ENCODE measurements at places on chromosomes 4 and X.

GRCh38 chr4:71709961-71710360 is 73.9 kb downstream of the GC start:
- no peak for DNase-seq

DNA sequence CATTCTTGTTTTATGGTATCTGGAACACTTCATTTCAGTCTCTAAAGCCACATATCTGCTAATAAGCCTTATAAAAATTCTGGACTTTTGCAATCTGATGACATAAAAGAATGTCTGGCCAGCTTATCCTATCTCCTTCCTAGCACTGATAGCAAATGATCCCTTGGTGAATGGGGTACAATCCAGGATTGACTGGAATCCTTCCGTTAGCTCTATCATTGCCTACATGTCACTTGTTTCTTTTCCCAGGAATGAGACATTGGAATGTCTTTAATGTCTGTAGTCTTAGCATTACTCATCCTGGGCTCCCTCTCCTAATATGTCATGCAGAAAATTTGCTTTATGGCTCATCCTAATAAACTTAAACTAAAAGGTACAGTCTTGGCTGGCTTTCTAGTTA is 14.8 kb upstream of the PABPC4L start:
- peak; percentile 90 for DNase-seq

DNA sequence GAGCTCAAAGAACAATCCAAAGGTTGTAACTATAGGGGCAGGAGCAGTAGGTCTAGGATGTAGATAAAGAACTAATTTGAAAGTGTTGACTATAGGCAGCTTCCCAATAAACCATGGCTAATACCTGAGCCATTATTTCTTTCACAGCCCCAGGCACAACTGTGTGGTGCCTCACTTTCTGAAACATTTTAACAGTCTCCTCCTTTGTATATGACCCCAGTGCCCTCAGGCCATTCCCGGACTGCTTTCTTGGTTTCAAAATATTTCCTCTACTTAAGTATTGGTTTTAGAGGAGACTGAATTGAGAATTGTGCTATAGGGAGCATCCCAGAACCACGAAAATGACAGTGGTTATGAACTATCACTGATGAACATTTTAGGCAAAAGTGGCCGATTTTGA is 728.7 kb downstream of the IL1RAPL1 start:
- DNase-seq, result no peak

DNA sequence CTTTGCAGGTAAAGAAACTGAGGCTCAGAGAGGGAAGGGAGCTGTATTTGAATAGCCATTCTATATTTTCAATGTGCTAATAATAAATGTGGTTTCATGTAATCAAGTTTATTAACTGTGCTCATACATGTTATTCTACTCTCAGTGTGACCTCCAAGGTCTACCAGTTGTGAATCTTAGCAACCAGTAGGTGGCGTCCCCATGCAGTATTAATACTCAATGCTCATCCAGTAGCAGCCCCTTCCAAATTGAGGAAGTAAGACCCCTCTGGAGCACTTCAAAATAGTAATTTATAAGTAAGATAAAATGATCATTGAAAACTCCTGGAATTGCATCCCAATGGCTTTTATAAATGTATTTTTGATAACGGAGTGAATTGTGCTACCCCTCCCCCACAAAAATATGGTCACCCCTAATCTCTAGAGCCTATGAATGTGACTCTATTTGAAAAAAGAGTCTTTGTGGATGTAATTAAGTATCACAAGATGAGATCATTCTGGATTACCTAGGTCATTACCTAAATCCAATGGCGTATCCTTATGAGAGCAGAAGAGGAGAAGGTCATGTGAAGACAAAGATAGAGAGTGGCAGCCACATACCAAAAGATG is 20.4 kb upstream of the SEPSECS start:
- DNase-seq, result peak; percentile 24

GRCh38 chr4:37682701-37683401 is 3.3 kb downstream of the RELL1 start:
- DNase-seq, result no peak

GRCh38 chrX:129721870-129722269 is 16.9 kb upstream of the XPNPEP2 start:
- no peak for DNase-seq

DNA sequence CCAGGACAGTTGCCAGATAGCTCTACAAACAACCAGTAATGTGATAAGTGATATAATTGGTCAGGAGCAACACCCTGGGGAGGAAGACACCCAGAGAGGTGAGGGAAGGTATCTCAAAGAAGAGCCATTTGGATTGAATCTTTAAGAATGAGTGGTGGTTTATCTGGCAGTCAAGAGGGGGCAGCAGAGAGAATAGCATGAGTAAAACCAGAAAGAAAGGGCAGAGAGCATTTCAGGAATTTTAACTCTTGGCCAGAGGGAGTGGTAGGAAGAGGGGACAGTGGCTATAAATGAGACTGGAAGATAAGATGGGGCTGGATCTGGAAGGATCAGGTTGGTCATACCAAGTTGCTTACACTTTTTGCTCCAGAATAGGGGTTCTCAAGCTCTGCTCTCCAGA is 5.9 kb upstream of the SEPTIN6 start:
- DNase-seq, result peak; percentile 65

- no peak for DNase-seq
Measured at GRCh38 chrX:132101799-132102198, 26.0 kb downstream of the FRMD7 start.

- DNase-seq, result no peak
Measured at GRCh38 chr4:97589481-97590196, 553.6 kb downstream of the STPG2 start.

DNA sequence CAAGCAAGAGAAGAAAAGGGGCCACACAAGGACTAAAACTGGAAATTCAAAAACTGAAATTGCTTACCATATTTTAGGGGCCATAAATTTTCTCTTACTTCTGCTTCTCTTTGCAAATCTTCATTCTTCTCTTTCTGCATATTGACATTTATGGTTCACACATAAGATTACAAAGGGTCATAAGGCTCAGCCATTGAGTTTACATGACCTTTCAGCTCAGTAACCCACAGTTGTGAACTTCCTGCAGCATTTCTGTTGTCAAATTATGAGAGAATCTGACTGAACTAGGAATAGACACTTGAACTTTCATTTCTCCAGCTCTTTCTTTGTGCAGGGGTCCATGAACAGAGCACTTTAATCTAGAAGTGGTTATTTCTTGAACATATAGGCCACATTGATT is 434.8 kb upstream of the CT83 start:
- DNase-seq, result no peak

DNA sequence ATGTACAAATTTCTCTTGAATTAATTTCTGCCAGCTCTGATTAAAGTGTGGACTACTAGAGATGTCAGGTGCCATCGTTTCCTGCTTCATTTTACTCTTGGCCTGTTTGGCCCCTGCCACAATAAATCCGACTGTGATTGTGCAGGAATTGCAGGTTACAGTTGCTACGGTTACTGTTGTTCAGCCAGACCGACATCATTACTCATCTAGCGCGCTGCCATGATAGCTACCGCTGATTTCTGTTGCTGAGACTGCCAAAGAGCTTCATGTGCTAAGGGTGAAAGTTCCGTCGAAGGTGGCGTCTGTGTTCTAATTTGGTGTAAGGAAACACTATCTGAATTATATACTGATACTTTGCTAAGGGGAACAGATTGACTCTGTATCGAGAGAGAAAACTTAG is 22.1 kb downstream of the SLIT2 start:
- no peak for DNase-seq

GRCh38 chr4:22739968-22740367 is 47.2 kb downstream of the GBA3 start:
- no peak for DNase-seq

DNA sequence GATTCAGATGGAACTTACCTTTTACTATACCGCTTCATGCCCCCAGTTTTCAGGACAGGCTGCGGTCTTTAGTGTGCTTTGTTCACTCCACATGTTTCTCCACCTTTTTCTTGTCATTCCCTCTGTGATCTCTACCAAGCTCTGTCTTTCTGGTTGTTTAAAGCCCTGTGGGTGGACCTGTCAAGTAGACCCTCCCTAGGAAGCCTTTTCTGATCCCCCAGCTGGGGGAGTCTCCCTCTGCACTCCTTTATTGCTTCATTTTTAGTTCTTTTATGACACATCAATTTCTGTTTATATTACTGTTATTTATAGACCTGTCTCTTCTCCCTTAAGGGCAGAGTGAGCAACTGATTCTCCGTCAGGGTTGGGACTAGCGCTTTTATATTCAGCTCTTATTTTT is 150.2 kb downstream of the C4orf33 start:
- no peak for DNase-seq

GRCh38 chr4:23297327-23297726 is 592.5 kb downstream of the PPARGC1A start:
- DNase-seq, result no peak

DNA sequence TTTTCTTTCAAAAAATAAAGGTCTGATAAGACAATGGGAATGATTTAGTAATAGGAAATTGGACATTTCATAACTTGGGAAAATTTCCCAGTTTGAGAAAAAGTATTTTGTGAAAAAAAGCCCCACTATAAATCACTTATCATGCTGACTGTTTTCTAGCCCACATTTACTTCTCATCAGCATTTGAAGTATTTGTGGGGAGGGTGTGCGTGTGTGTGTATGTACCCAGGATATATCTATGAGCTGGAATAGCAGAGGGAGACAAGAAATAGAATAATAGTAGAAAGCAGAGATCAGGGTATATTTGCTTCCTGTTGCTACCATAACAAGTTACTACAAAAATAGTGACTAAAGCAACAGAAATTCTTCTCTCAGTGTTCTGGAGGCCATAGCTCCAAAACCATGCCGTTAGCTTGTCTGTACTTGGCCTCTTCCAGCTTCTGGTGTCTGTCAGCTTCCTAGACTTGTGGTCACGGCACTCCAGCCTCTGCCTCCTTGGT is 139.8 kb downstream of the PTTG2 start:
- DNase-seq, result peak; percentile 96

DNA sequence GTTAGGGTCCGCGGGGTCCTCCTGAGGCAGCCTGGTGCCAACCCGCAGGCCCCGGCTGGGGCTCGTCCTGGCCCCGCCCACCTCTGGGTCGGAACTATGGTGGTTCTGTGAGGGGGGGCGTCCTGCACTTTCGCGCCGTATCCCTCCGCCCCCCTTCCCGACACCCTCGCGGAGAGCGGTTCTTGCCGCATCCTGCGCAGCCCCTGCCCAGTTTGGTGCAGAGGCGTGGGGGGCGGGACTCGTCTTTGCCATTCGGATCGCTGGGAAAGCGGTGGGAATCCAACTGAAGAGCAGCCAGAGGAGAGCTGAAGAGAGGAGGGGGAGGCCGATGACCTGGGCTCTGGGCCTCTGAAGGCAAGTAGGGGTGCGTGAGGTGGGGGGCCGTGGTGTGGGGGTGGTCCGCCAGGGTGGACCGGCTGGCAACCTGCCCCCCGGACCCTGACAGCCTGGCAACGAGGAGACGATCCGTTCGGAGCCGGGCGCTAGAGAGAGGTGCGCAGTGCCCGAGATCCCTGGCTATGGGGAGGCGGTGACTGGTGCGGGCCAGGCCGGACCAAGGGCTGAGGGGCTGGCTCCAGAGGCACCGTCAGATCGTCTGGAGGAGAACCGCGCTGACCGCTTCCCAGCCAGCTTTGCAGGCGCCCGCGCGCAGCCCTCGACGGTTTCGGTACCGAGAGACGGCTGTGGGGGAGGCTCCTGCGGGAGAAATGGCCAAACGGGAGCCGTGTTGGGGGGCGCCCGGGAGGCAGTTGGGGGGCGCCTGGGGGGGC is at the start of gene GPRASP1:
TSS of gene GPRASP1 (plus strand) at position 242 of the 770 bp plus-strand sequence. CDS start 2,431 bp downstream, outside the sequence.
- DNase-seq, result peak; percentile 56

DNA sequence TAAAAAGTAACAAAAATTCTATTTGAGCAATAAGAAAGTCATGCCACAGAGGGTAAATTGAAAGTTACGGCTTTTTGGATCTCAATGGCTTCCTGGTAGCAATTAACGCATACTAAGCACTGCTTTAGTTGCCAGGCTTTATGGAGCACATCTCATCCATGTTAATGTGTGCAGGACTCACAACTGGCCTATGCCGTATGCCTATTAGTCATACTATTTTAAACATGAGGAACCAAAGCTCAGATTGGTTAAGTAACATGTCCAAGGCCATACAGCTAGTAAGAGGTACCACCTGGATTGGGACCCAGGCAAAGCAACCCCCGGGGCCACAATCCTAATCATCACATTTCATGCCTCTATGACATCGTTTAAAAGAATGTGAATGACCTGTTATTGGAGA is 17.1 kb downstream of the DAPP1 start:
- DNase-seq, result no peak

DNA sequence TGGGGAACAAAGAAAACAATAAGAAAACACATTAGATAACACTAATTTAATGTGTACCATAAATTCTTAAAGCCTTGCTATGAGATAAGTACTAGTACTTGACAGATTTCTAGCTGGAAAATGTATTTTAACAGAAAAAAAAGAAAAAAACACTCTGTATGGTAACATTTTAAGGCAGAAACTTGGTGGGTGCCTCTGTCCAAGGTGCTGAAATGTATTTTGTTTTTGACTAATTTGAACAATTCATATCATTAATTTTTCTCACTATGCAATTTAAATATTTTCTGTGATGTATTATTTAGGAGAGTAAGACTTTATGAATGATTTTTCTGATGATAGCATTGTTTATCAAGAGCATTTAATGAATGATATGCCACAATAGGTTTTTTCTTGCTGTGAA is 107.5 kb downstream of the GABRG1 start:
- no peak for DNase-seq

DNA sequence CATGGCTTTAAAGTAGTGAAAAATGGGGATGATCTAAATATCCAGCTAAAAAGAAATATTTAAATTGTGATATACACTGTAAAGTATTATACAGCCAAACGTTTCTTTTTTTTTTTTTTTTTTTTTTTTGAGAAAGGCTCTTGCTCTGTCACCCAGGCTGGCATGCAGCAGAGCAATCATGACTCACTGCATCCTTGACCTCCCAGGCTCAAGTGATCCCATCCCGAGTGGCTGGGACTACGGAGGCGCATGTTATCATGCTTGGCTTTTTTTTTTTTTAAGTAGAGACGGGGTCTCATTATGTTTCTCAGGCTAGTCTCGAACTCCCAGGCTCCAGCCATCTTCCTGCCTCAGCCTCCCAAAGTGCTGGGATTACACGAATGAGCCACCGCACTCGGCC is 17.1 kb downstream of the SMIM14 start:
- peak; percentile 76 for DNase-seq

DNA sequence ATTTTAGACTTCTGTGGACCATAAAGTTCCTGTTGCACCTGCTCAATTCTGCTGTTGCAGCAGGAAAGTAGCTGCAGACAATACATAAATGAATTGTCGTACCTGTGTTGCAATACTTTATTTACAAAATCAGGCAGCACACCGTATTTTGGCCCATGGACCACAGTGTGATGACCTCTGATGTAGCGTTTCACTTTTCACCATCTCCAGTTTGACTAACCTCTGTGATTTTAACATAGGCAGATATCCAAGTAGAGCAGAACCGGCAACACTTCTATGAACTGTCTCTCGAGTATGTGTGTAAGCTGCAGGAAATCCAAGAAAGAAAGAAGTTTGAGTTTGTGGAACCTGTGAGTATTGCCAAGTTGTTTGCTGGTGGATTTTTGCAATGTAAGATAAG is 132.7 kb downstream of the ARHGAP10 start:
- DNase-seq, result no peak

- DNase-seq, result no peak
Measured at GRCh38 chr4:81751531-81752289, 280.0 kb upstream of the RASGEF1B start.
